ENCODE measurements at places on chromosomes 3 and 15. TPM values are rescaled to one million over a fixed set of nuclear protein-coding genes. Genes with fewer than 3 reads are reported as not detected.

The SPINT1 gene
- polyA plus RNA-seq, result 0.49 TPM

The FYCO1 gene
- polyA plus RNA-seq, result 33.7 TPM

The CPN2 gene
- not detected for polyA plus RNA-seq

The LRRN1 gene
- polyA plus RNA-seq, result 58.0 TPM

The SLTM gene
- 63.5 TPM for polyA plus RNA-seq

The SH3GL3 gene
- 6.5 TPM for polyA plus RNA-seq

The CELSR3 gene
- 0.35 TPM for polyA plus RNA-seq

The XCR1 gene
- 0.27 TPM for polyA plus RNA-seq

The TRIM42 gene
- polyA plus RNA-seq, result not detected

The GOLGA8M gene
- polyA plus RNA-seq, result 1.8 TPM

The TMEM42 gene
- polyA plus RNA-seq, result 12.7 TPM

The ABCC5 gene
- polyA plus RNA-seq, result 28.5 TPM

The IREB2 gene
- 41.7 TPM for polyA plus RNA-seq

The CIP2A gene
- 7.5 TPM for polyA plus RNA-seq

The SCAANT1 gene
- polyA plus RNA-seq, result 1.0 TPM

The PRR20G gene
- not detected for polyA plus RNA-seq

The PP2D1 gene
- 0.39 TPM for polyA plus RNA-seq

The TNFSF10 gene
- 9.4 TPM for polyA plus RNA-seq

The IP6K1 gene
- 22.6 TPM for polyA plus RNA-seq

The ZIC4 gene
- polyA plus RNA-seq, result 8.5 TPM

The EEF1AKMT4 gene
- polyA plus RNA-seq, result 1.4 TPM

The GOLGA8J gene
- polyA plus RNA-seq, result 0.59 TPM

The TTLL13 gene
- 0.20 TPM for polyA plus RNA-seq

The TMEM108 gene
- polyA plus RNA-seq, result 18.6 TPM

The AGTR1 gene
- polyA plus RNA-seq, result 26.2 TPM

The MYO5A gene
- polyA plus RNA-seq, result 5.9 TPM

The NEO1 gene
- polyA plus RNA-seq, result 44.9 TPM

The ZNF860 gene
- 0.47 TPM for polyA plus RNA-seq

The CYP19A1 gene
- 0.73 TPM for polyA plus RNA-seq

The TGM4 gene
- polyA plus RNA-seq, result not detected

The TMEM40 gene
- 30.9 TPM for polyA plus RNA-seq

The SPRED1 gene
- 23.6 TPM for polyA plus RNA-seq

The KIF15 gene
- 9.2 TPM for polyA plus RNA-seq

The CYP1A2 gene
- 0.10 TPM for polyA plus RNA-seq

The FES gene
- 12.6 TPM for polyA plus RNA-seq

The LMAN1L gene
- not detected for polyA plus RNA-seq

The NDN gene
- 198 TPM for polyA plus RNA-seq

The DHX30 gene
- 39.4 TPM for polyA plus RNA-seq

The SPINK8 gene
- not detected for polyA plus RNA-seq

The SCG5 gene
- polyA plus RNA-seq, result 8.5 TPM

The MAP2K5 gene
- 16.7 TPM for polyA plus RNA-seq

The MITF gene
- 6.8 TPM for polyA plus RNA-seq
